ENCODE measurements at places on chromosomes 2 and 18. TPM values are rescaled to one million over a fixed set of nuclear protein-coding genes. Genes with fewer than 3 reads are reported as not detected.

DNA sequence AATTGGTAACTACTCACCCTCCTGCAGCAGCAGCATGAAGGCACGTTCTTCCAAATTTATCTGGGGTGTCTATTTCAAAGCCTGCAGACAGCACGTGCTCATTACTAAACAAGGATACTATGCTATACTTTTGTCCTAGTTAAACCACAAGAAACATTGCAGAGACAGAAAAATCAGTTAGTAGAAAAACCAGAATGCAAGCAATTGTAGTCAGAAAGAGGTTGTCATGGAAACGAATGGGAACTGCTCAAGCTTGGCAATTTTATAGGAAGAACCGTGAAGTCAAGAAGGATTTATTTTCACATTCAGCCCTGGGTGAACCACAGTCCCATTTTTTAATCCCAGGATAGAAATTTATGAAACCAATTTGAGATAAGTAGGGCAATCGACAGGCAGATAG lies 162.2 kb upstream of the PGAP1 start:
- DNase-seq: no peak

- no peak for DNase-seq
Observed at GRCh38 chr2:165070076-165070475, 114.8 kb upstream of the SLC38A11 start.

DNA sequence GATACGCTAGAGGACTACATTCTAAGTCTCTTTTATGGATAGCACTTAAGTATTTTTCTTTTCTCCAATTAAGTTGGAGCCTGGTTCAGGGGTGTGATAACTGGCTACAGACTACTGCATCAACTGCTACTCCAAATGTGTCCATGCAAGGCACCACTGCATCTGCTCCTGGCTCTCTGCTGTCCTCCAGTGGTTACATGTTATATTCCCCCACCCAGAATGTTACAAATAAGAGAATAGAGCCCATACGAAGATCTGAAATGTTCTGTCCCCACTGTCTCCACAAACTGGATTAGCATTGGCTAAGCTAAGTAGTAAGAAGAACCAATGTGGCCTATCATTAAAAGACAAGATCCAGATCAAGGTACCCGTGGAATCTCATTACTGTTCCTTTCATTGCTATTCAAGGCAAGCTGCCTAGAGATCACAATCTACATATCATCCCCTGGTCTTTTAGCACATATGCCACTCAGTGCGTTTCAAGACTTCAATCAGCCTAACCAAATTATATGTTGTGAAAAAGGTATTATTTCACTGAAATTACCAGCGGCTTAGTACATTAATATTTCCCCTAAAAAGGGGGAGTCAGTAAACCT lies 308.3 kb upstream of the SLC8A1 start:
- DNase-seq: peak; percentile 46

GRCh38 chr18:4734021-4734420 lies 278.9 kb upstream of the DLGAP1 start:
- no peak for DNase-seq

DNA sequence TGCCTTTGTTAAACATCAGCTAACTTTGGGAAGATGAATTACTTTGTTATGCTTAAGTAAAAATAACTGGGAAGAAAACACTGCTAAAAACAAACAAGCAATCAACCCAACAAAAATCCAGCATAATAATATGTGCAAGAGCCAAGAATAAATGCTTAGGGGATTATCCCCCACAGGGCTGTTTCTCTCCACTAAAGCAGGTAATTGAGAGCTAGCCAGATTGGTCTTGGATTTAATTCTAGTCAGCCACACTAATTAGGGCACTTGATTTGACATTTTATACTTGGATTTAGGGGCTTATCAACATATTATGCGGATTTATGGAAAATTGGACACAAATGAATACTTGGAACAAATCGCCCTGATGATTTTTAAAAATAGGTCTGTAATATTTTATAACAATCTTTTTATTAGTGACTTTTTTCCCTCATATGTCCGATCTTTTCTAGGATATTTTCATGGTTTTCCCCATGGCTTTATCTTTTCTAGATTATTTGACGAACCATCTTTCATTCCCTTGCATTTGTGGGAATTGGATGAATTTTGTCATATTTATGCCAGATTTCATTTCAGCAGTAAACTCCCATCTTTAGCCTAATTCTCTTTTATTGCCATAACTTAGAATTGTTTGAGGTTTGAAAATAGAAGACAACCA lies 199.1 kb upstream of the NXPH2 start:
- no peak for DNase-seq

DNA sequence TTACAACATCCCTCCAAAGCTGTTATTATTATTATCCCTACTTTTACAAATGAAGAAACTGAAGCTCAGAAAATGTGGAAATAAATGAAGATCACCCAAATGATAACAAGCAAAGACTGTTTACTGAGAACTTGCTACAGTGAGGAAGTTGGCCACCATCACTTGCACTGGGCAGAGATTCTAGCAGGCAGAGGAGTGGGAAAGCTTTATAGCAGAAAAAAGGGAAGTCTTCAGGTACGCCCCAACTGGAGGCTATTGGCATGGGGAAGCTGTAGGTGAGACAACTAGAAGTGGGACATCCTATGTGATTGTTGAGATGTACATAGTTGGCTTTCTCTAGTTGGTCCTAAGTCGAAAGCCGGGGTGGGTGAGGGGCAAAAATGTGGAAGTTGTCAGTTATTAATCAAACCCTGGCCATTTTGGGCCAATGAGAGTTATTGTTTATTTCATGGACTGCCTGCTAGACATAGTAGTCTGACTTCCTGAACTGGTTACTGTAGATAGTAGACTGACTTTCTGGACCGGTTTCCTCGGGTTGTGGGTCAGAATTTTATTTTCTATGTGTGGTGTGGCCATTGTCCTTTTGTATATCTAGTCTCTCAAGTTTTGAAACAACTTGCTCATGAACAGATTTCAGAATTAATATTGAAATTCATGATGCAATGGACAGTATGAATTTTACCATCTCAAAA lies 40.2 kb upstream of the STAT4 start:
- no peak for DNase-seq

DNA sequence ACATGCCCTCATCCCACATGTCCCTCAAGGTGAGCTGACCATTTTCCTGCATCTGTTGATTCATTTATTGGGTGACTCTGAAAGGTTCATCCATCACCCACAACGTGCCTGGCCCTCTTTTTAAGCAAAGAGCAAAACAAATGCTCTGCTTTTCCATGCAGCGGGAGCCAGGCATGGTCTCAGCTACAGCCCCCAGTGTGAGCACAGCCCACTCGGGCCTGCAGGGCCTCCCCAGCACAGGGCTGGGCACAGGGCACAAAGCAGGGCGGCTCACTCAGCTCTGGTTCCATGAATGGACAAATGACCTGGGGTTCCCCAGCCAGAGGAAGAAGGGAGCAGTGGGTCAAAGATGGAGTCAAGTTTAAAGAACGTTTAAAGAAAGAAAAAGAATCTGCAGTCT lies 24.1 kb upstream of the OTOS start:
- no peak for DNase-seq

DNA sequence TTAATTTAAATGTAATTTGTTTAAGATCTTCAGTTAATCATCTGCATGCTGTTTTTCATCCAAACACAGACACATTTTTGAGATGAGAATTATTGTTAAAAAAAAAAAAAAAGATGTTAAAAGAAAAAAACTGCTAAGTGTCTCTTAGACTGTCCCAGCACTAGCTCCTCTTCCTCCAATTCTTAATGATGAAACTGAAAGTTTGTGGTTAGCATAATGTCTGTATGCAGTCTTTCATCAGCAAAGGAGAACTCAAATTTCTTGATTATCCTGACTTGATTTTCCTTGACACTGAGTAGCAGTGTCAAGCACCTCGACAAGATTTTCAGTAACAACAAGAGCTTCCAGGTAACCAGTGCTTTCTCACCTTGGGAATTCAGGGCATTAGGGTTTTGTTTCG lies 274.4 kb downstream of the LRRTM1 start:
- DNase-seq: no peak

The EFR3B gene
- total RNA-seq: 7.0 TPM

The SEMA4F gene
- 7.1 TPM for total RNA-seq

The EGR4 gene
- not detected for total RNA-seq

The KCNK3 gene
- 1.2 TPM for total RNA-seq
